ENCODE measurements at places on chromosomes 12 and 14.

DNA sequence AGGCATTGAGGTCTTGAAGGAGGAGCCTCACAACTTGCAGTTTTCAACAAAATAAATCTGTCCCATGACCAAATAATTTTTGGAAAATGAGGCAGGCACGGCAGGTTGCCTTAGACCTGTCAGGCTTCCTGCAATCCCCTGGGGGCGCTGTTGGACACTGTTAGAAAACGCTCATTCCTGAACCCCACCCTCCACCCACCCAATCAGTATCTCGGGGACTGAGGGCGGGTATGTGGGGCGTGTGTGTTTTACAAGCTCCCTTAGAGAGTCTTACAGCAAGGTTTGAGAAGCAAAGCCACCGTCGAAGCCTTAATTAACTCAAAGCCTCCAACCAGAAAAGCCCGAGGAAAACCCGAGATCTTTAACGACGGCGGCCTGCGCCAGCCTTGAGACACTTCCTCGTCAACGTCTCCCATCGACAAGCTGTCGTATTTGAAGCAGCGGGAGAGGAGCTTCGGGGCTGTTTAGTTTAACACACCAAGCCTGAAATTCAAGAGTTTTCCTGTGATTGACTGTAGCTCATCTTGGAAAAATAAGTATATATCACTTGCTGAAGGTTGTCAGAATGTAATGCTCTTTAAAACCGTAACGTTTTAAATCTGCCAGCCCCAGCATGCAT is 123.0 kb downstream of the GLT1D1 start:
- peak; percentile 14 for DNase-seq

- DNase-seq = no peak
Measured at GRCh38 chr12:118980407-118981014, 830 bp upstream of the SRRM4 start.

- no peak for DNase-seq
Measured at GRCh38 chr14:21475767-21476522, 814 bp downstream of the RAB2B start.

- no peak for DNase-seq
Measured at GRCh38 chr14:99133636-99134515, 138.1 kb downstream of the BCL11B start.

GRCh38 chr14:76941946-76942805 is 86.3 kb downstream of the IRF2BPL start:
- DNase-seq = peak; percentile 50

- no peak for DNase-seq
Measured at GRCh38 chr12:2693244-2693860, 101.4 kb upstream of the FKBP4 start.

GRCh38 chr12:124613151-124613585 is 45.8 kb upstream of the NCOR2 start:
- DNase-seq = no peak

- no peak for DNase-seq
Measured at GRCh38 chr12:123954647-123955350, 17.8 kb downstream of the CCDC92 start.

- DNase-seq = peak; percentile 88
Measured at GRCh38 chr14:106790189-106791036, 1264.0 kb downstream of the TMEM121 start.

DNA sequence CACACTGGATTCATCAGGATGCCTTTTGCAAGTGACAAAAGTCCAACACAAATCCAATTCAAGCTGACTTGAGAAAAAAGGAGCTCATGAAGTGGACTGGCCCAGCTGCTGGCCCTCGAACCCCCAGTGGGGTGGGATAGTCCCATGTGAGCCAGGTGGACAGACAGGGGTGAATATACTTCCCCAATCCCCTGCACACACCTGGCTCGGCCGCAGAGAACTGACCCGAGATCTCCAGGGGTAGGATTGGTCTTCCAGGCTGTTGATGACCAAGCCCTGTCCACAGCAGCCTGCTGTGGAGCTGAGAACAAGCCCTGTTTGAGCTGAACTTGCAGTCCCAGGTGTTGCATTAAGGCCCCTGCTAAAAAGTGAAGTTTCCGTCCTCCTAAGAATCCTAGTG is 56.2 kb downstream of the TPCN1 start:
- DNase-seq = no peak

DNA sequence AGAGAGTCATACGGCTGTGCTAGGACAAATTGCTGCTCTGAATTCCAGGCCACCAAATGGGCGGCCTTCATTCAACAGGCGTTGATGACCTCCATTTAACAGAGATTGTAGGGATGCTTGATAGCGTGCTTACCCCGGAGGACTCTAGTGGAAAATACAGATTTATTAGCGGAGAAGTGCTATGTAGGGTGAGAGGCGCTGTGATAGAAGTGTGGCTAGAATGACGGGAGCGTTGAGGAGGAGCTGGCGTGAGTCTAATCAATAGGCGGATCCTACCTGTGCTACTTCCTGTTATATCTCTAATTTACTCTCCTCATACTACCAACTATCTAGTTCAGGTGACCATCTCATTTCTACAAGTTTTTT is 668 bp downstream of the MRPS35 start:
- DNase-seq = peak; percentile 41

GRCh38 chr12:78928200-78929074 is 63.9 kb downstream of the SYT1 start:
- no peak for DNase-seq

- DNase-seq = no peak
Measured at GRCh38 chr12:4584896-4585295, 22.9 kb downstream of the DYRK4 start.

GRCh38 chr14:99925471-99925870 is 132.3 kb downstream of the EML1 start:
- DNase-seq = no peak

- DNase-seq = no peak
Measured at GRCh38 chr14:67436006-67436866, 24.3 kb upstream of the PLEK2 start.

- no peak for DNase-seq
Measured at GRCh38 chr14:26597071-26597588, 703 bp downstream of the NOVA1 start.

DNA sequence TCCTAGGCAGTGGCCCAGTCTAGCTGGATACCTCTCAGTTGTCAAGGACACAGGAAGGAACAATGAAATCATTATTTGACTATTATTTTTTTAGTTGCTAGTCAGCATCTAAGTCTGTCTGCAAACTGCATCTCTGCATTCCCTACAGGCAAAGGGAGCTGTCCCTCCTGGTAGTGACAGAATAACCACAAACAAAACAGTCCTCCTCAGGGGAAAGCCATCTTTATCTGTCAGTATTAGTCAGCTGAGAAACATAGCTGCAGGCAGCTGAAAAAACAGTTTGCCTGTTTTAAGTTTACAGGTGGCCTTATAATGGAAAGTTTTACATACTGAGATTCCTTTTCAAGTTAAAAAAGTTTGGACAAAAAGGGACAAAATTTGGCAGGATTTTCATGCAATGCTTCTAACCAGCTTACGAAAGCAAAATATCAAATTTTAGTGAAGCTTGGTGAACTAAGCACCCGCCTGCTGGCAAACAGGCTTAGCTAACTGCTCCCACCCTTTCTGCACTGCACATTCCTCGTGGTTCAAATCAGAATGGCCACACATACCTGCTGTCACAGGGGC is 29.5 kb downstream of the SLC25A21 start:
- DNase-seq = no peak

- DNase-seq = no peak
Measured at GRCh38 chr12:130405332-130405731, 67.6 kb downstream of the PIWIL1 start.

DNA sequence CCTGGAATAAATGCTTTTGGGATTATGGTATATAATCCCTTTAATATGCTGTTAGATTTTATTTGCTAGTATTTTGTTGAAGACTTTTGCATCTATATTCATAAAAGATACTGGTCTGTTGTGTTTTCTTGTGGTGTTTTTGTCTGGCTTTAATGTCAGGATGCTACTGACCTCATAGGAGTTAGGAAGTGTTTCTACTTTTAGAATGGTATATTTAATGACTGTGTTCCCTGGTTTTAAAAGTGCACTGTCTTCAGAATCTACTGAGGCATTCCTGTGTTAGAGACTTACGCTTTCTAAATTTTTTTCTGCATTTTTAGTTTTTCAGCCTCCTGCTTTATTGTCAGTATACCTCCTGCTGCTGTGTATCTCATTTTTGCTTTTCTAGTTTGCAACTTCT is 51.6 kb downstream of the ARHGAP5 start:
- DNase-seq = no peak

GRCh38 chr12:93868771-93869170 is 191.6 kb downstream of the CRADD start:
- no peak for DNase-seq

DNA sequence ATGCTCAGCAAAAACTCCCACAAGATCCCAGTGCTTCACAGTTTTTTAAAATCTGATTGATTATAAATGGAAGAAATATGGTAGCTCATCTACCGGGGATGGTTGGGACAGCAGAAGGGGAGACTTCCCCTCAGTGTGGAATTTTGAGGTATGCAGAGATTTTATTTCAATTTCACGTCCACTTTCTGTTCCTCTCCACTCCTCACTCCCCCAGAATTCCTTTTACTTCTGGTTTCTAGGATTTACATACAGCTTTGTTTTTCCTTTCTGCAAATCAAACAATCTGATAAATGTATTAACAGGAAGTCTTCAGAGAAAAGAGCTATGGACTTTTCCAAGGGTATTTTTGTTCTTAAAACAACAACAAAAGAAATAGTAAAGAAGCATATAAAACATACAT is 181.5 kb upstream of the ARHGAP5 start:
- no peak for DNase-seq

DNA sequence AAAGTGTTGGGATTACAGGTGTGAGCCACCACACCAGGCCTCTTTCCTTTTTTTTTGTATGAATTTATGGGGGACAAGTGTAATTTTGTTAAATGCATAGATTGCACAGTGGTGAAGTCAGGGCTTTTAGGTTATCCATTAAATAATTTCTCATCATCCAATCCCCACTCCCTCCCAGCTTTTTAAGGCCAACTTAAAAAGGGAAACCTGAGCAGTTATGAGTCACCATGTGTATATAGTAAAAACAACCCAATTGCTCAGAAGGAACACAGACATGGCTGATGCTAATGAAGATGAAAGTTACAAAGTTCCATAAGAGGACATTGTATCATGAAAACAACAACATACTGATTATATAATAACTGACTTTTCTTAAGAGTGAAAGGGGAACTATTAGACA is 25.6 kb upstream of the ARID2 start:
- DNase-seq = no peak

GRCh38 chr12:108193917-108194316 is 64.8 kb downstream of the WSCD2 start:
- DNase-seq = peak; percentile 21

DNA sequence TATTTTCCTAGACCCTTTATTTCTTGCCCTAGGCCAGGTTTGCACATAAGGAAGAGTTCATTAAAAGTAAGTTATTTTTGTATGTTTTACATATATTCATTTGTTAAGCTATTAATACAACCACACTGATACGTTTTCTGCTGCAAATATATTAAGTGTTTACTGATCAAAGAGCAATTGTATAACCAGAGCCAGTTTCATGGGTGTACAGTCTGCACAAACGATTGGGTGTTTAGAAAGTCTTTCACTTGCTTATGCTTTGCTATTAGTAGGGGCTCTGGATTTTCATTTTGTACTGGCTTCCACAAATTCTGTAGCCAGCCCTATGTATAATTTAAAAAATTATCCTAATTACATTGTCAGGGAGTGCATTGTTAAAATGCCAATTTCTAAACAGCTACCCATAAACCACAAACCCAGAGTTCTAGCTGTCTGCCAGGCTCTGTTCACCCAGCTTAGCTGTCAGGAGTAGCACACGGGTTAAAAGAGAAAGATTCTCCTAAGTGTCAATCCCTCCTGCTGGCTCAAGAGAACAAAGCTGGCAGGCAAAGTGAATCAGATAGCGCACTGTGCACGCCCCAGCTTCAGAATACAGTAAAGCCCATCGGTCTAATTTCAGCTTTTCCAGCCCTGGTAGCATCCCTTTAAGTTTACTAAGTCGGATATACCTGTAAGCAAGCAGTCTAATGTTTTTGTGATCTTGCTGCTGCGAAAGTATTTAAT is 151.0 kb upstream of the LMO3 start:
- no peak for DNase-seq

GRCh38 chr12:75938189-75938588 is 93.4 kb downstream of the PHLDA1 start:
- no peak for DNase-seq

DNA sequence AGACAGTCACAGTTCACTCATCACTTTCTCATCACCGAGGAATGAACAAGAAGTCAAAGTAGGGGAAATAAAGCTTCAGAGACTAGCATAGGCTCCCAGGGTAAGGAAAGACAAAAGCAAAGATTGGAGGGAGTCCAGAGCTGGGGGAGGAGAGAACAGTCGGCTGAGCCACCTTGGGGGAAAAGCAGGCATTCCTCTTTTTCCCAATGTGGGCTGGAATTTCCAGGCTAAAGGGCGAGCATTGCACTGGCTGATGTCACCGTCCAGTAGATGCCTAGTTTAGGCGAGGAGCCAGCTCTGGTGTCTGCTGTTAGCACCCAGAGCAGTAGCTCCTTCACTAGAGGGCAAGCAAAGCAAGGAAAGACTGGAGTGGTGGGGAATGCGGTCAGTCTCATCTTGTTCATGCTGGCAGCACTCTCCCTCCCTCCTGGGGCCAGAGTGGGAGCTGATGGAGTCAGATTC is 8.5 kb upstream of the KRT75 start:
- no peak for DNase-seq

- no peak for DNase-seq
Measured at GRCh38 chr12:16949871-16950667, 344.1 kb upstream of the LMO3 start.

DNA sequence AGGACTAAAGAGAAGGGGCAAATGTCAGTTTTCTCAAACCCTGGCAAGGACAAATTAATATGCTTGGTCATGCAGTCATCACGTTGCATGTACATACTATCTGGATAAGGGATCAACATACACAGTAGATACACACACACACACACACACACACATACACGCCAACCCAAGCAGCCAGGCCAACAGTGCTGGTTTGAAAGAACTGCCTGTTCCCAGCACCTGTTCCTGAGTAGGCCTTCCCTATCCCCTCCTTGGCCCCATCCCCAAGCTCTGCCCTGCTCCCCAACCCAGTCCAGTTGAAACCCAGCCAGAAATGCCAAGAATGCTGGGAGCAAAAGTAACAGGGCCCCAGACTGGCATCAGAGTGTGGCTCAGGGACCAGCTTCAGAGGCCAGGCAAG is 4.4 kb downstream of the ITGA7 start:
- no peak for DNase-seq
